ENCODE measurements at places on chromosomes 6 and 20.

- DNase-seq: no peak
Observed at GRCh38 chr6:117837261-117837660, 69.8 kb upstream of the SLC35F1 start.

- no peak for DNase-seq
Observed at GRCh38 chr20:41175727-41176330, 38.5 kb downstream of the PLCG1 start.

- no peak for DNase-seq
Observed at GRCh38 chr20:32743237-32744112, at the start of gene COMMD7. Gene COMMD7, minus strand, starts transcription at chr20:32743467. Its CDS starts 76 bp downstream, at chr20:32743391.

DNA sequence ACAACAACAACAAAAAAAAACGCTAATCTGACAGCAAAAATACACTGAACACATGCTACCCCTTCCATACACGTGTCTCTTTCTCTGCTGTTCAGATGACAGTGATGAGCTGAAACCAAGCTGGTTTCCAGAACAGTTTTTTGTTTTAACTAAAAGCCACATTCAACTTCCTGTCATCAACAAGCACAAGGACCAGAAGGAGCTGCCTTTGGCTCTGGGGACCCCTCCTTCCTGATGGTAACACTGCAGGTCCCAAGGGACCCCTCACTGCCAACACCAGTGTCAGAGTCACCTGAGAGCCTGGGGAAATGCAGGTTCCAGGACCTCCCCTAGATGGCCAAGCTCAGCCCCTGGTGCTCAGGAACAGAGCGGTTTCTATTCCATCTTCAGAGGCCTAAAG lies 6.0 kb downstream of the CST7 start:
- no peak for DNase-seq

DNA sequence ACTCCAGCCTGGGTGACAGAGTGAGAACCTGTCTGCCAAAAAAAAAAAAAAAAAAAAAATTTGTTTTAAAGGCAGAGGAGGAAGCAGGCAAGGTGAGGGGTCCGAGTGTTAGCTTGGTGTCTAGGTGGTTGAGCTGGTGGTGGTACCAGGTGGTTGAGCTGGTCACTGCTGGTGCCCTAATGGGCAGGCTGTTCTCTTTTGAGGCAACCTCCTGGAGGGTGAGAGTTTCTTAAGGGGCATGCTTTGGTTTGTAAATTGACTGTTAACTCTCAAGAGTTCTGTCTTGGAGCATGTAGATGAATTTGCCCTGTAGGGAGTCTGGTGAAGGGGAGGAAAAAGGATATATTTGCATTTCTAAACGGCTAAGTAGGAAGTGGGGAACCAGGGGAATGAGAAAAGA lies 52.7 kb downstream of the BANF2 start:
- no peak for DNase-seq

- no peak for DNase-seq
Observed at GRCh38 chr6:158803733-158804143, 15.4 kb downstream of the EZR start.

- no peak for DNase-seq
Observed at GRCh38 chr6:132068766-132069165, 117.6 kb upstream of the CCN2 start.

- DNase-seq: no peak
Observed at GRCh38 chr6:163226836-163227485, 187.6 kb upstream of the QKI start.

DNA sequence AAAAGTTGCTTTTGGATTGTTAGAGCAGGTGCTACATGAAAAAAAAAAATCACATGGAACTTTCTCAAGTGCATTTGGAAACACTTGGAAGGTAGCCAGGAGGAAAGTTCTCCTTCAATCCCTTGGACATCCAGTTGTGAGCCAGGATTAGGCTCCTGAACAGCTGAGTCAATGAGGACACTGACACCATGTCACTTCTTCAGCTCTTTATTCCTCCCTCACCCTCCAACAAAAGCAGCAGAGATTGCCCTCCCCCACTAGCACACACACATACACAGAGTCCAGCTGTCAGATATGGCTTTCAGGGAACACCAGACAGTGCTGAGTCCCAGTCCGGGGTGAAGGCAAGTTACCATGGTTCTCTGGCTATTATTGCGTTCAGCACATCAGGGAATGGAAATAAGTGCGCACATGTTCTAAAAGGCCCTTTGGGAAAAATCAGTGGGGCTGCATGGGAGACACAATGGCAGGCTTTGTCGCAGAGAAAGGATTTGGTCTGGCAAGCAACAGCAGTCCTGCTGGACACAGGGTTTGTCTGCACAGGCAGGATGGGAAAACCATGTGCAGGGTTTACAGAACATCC lies 124.7 kb upstream of the MARCKS start:
- DNase-seq: no peak

- no peak for DNase-seq
Observed at GRCh38 chr6:35804996-35805736, at the start of gene LHFPL5. Gene LHFPL5, plus strand, starts transcription at chr6:35805352. Its CDS starts 319 bp downstream, at chr6:35805671.

DNA sequence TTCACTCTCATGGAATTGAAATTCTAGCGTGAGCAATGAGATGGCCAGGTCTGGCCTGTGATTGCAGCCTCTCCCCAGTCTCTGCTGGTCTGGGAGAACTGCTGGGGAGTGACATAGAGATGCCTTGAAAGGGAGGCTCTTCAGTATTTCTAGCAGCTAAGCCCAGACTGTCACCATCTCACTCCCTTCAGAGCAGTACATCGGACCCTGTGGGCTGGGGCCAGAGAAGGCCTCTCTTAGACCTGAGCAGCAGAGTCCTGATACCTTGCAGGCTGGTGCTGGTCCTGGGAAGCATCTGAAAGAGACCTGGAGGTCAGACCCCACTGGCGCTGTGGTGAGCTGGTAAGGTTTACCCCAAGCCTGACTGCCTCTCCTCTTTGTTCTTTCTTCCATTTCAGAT lies 87.4 kb downstream of the TCP11 start:
- DNase-seq: no peak

- peak; percentile 26 for DNase-seq
Observed at GRCh38 chr6:7787137-7787608, 61.3 kb downstream of the BMP6 start.

GRCh38 chr20:35629427-35630145 lies 14.0 kb downstream of the SPAG4 start:
- no peak for DNase-seq

DNA sequence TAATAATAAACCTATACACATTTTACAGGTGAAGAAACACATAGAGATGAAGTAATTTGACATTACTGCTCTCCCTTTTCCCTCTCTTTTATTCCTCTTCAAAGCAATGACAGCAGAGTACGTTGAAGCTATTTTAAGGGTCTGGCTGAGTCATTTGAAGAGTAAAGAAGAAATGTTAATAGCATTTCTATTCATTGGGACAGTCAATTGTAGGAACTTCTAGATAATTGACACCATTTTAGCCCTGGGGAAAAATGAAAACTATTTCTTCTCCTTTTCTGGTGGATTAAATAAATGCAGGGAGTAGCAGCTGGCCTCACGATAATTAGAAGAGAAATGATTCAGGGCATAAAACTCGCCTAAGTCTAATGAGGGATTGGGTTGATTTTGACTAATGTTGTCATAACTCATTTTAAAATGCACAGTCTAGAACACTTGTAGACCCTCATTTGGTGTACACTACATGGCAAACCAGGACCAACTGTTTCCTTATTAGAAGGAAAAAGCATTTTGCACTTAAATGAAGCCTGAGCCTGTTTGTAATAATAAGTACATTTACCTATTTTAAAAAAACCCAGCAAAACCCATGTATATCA lies 48.1 kb downstream of the RIPOR2 start:
- DNase-seq: no peak

DNA sequence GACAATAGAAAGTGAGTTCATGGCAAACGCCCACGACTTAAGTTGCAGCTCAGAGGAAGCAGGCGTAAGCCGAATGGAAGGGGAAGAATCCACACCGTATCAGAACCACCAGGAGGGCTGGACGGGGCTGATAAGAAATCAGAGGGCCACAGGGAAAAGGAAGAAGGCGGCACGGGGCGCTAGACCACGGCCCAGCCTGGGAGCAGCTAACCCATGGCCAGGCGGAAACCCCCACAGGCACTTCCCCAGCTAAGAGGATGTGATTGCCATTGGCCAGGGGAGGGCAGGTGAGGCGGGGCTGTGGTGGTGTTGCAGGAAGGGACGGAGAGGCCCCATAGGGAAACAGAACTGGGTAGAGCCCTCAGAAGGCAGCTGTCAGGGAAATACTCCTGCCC lies 174.0 kb upstream of the AFDN start:
- DNase-seq: no peak

GRCh38 chr20:23153696-23154341 lies 67.7 kb upstream of the CD93 start:
- no peak for DNase-seq

- no peak for DNase-seq
Observed at GRCh38 chr20:46226602-46227001, 81.7 kb downstream of the CDH22 start.

DNA sequence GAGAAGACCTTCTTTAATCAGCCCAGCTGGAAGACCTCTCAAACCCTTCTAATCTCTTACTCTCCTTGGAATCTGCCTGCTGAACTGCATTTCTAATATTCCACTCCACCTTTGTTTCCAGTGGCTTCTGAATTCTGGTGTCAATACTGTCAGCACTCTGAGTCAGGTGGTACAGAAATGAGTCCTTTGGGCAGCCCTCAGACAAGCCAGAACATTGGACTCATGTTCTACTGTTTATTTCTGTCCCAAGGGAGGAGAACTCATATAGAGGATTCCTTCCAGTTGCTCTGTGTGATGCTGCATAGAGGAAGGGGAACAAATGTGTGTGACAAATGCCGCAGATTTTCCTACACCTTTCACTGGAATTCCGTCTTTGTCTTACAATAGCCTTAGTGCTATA lies 114.8 kb downstream of the PHF3 start:
- no peak for DNase-seq

Data from AG04450 (cell line).